Right kidney (tissue), 9 donors: ENCODE measurements at places on chromosomes 5 and 9.

- no peak for DNase-seq
Observed at GRCh38 chr5:31579558-31579957, 47.5 kb downstream of the C5orf22 start.

- DNase-seq = no peak
Observed at GRCh38 chr5:28374492-28374967, 1336.1 kb upstream of the CDH9 start.

DNA sequence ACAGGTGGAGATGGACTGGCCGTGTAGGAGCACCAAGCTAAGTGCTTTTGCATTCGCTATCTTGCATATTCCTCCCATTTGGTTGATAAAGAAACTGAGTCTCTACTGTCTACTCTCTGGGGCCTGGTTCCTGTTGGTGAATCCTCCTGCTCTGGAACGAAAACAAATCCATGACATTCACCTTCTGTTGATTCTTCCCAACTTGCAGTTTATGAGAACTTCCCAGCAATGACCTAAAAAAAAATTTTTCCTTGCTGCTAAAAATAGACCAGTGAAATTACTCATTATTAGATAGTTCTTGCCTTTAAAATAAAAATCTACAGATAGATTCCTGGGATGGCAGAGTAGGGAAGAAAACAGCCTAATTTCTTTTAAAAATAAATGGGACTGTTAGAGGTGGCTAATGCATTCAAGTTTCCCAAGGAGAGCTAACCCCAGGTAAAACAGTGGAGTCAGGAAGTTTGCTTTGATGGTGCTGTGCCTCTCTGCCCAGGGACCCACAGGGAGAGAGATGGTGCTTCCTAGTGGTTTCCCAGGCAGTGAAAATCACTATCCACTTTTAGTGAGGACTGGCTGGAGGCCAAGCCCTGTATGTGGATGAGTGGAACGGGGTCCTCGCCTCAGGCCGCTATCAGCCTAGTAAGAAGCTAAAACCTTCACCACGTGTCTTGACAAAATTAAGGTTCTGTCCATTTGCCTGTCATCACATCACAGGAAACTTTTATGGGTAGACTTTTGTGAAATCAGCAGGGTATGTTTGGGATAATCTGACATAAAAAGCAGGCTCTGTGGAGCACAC lies 68.4 kb upstream of the NR3C1 start:
- DNase-seq = no peak

DNA sequence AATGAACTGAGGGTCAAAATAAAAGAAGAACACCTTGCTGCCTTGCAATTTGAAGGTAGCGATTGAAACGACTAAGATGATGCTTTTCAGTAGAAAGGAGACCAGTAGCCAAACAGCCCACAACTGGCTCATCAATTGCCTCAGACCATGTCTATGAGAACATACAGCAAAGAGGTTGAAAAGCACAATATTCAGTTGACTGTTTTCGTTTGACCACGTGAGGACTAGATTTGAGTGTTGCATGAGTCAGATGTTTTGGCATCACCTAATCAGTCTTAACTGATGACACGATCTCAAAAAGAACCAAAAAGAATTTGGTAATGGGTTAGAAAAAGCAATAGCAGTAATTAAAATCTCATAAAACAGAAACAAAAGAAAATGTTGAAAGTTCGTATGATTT lies 82.7 kb upstream of the IL7R start:
- no peak for DNase-seq

GRCh38 chr9:124110307-124110915 lies 98.8 kb downstream of the LHX2 start:
- peak; percentile 61 for DNase-seq

DNA sequence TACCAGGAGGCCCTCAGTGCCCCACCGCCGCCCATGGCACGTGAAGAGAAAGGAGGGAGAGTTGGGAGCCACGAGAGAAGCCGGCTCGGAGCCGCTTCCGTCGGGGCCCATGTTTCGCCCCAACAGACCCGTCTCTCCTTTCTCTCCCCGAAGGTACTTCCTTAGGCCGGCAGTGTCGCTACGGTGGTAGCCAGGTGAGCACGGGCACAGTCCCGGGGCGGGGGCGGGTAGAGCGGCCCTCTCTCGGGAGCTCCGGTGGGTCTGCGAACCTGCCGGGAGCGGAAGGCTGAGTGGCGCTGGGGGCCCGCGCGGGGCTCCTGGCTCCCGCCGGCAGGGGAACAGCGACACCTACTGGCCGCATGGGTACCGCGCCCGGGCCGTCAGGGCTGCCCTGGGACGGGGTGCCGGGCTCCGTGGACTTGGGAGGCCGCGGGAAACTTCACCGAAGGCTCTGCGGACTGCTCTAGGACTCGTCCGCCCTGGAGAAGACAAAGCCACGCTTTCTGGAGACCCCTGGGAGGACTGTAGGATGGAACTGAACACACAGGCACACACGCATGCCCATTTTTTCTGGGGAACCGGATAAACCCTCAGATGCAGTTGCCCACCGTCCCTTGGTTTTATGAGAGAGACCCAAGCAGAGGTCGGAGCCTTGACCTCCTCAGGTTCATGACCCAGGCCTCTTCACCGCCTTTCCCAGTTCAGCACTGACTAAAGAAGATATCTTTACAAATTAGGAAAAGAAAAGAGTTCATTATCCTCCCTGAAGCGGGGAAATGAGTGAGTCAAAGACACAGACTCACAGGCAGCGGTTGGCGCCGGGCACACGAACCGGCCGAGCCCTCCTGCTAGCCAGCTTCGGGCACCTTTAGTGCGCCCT lies 202.5 kb downstream of the MEF2C start:
- peak; percentile 87 for DNase-seq

DNA sequence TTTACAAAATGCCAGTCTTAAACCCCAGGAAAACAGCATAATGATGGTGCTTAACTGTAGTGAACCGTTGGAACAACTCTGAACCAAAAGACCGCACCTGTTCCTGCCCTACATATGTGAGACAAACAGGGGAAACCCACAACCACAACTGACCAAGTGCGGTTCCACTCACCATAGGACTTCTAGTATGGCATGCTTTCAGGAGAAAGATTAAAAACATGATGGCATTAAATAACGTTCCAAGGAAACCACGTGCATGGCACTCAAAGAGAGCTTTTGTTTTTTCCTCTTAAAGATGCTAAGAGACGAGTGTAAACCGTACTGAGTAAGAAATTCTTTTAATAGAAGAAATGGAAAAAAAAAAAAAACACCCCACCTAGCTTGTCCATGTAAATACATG lies 119.8 kb downstream of the SSBP2 start:
- DNase-seq = no peak

DNA sequence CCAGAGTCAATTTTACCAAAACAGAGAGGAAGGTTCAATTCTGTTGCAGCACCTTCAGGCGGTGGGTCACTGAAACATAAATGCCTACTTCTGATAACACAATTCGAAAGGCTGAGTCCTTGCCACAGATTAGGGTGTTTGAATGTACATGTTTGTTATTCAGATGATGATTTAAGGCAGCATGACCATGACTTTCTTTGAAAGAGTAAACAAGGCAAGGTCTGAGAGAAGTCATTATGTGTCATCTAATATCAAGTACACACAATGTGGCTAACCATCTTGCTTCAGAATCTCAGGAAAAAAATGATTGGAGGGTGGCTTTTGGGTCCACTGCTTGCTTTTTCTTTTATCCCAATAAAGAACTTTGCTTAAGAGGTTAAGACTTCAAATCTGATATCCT lies 457.5 kb downstream of the TAF11L14 start:
- DNase-seq = no peak

- DNase-seq = no peak
Observed at GRCh38 chr5:12902611-12903010, 998.4 kb upstream of the CTNND2 start.

GRCh38 chr5:97547999-97548738 lies 365.1 kb upstream of the RIOK2 start:
- no peak for DNase-seq

DNA sequence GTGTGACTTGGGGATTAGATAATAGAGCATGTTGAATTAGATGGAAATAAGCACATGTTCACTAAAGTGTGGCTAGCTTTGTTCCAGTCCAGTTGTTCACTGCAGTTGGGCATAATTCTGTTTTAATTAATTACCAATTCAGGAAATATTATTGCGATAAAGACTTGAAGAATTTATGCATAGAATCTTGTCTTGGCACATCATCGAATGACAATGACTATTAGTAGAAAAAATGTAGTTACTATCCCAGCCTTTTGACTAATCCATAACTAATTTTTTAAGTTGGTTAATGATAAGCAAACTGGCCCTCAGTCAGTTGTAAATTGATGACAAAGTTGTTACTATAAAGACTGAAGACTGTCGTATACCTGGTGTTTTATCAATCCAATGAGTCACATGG lies 10.5 kb downstream of the LNPEP start:
- no peak for DNase-seq

DNA sequence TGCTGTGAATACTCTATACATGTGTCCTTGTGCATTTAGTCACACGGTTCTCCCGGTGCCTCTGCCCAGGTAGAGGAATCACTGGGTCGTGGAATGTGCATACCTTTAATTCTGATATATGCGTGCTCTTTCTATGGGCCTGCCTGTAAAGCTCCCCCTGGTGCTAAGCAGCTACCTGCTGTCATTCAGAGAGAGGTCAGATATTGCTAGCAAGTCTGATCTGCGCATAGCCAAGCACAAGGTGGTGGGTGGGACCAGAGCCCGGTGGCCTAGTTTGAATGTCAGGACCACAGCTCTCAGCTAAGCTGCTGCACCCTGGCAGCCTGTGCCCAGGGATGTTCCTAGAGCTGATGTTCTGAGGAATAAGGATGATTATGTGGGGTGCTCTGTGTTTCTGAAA lies 33.4 kb downstream of the TJP2 start:
- no peak for DNase-seq
